8988T (cell line): ENCODE measurements at places on chromosomes 5 and 9.

GRCh38 chr5:157912621-157913325 lies 53.8 kb upstream of the CLINT1 start:
- DNase-seq, result no peak

GRCh38 chr5:152953788-152954483 lies 536.5 kb upstream of the GRIA1 start:
- DNase-seq, result no peak

DNA sequence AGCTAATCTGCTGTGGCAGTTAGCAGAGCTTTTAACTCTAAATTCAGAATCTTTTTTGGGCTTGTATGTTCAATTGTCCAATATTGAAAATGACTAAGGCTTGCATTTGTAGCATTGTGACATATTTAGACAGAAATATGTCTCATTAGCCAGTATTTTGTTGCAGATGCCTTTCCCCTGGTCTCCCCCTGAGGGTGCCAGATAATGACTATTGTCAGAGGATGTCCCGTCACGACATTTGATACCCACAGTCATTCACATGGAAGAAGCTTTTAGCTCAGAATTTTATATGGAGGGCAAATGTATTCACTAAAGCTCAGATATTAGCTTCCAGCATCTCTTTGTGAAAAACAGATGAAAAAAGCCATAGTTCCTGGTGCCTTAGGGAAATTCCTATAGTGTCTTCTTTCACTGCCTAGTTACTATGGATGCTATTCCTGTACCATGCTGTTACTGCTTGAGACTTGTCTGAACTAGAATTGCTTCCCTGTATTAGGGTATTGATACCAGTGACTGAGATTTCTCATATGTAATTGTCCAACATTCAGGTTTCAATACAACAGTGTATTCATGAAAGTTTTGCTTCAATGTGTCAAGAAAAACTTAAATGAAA lies 96.2 kb downstream of the CCDC192 start:
- no peak for DNase-seq

DNA sequence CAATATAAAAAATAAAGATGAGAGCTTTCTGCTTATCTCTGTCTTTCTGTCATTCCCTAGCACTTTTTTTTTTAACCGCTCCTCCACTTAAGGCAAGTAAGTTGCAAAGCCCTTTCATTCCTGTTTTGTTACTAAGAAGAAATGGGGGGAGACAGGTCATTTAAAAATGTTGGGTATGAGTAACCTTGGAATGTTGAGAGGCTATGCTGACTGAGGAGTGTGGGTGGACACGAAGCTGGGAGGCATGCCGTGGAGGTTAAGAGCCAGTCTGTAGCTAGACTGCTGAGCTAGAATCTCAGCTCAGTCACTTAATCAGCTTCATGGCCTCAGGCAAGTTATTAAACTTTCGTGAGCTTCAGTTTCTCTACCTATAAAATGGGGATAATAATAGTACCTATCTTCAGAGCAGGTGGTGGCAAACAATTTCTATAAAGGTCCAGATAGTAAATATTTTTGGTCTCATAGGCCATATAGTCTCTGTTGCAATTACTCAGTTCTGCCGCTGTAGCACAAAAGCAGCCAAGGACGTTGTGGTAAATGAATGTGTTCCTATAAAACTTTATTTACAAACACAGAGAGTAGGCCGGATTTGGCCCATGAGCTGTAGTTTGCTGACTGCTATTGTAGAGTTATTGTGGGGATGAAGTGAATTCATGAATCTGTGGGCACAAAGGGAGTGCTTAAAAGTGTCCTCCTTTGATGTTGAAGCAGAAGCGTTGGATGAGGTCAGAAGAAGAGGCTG lies 220.0 kb downstream of the GABBR2 start:
- DNase-seq, result peak; percentile 50

- no peak for DNase-seq
Observed at GRCh38 chr9:70040376-70040903, 3.2 kb upstream of the MAMDC2 start.

GRCh38 chr5:159294921-159295320 lies 31.8 kb downstream of the UBLCP1 start:
- no peak for DNase-seq

DNA sequence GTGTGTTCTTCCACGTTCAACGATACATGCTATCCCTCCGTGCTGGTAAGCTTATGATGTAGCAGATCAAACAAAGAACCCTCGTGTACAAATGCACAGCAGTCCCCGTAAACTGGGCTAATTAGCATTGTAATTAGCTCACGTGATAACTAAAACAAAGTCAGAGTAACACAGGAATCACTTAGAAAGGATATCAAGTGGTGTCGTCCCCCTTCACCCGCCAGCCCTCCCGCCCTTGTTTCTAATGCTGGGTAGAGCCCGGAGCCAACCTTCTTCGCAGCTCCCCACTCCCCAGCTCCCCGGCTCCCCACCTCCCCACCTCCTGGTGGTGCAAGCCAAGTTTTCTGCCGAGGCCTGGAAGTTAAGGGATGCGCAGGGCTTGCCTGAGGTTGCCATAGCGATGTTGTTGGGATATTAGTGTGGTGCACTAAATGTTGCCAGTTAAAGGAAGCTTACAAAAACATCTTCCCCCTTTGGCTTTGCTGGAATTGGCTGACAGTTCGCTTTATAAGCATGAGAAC lies 357.9 kb upstream of the CCNH start:
- no peak for DNase-seq

GRCh38 chr9:138080979-138081378 lies 203.4 kb downstream of the CACNA1B start:
- DNase-seq, result no peak

GRCh38 chr9:88782931-88783710 lies 208.1 kb upstream of the S1PR3 start:
- DNase-seq, result no peak

DNA sequence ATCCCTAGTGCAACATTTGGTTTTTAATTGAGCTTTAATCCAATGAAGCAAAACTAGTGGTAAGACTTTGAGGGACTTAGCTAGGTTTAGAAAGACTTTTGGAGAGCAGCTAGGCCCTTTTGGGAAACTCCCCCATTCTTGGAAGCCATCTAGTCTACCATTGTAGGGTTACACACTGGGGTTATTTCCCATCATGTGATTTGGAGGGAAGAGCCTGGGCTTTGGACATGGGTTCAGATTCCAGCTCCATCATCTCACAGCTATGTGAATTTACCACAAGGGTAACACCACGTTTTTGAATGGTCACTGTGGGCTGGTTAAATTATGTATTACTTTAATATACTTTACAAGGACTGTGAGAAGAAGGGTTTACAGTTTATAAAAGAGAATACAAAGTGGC lies 18.3 kb upstream of the TNFSF15 start:
- no peak for DNase-seq

- no peak for DNase-seq
Observed at GRCh38 chr5:156527611-156528010, 200.6 kb downstream of the SGCD start.

- no peak for DNase-seq
Observed at GRCh38 chr5:134446938-134447337, 35.3 kb upstream of the CDKN2AIPNL start.

- no peak for DNase-seq
Observed at GRCh38 chr5:148931453-148932057, 105.1 kb downstream of the ADRB2 start.

DNA sequence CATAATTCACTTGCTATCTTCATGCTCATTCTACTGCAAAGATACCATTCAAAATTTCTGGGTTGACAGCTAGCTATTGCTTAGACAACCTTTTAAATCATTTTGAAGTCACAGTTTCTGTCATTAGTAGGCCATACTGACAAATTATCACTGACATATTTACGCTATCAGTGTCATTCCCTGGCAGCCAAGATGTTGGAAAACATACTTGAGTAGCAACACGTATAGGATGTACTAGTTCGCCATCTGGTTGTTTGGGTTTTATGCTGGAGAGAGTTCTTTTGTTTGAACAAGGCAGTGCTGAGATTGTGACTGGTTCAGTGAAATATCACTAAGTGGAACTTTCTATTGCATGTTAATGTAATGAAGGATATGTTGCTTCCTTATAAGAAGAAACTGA lies 621.9 kb downstream of the DTWD2 start:
- no peak for DNase-seq

- DNase-seq, result no peak
Observed at GRCh38 chr9:4680750-4681149, 1.4 kb downstream of the CDC37L1 start.

DNA sequence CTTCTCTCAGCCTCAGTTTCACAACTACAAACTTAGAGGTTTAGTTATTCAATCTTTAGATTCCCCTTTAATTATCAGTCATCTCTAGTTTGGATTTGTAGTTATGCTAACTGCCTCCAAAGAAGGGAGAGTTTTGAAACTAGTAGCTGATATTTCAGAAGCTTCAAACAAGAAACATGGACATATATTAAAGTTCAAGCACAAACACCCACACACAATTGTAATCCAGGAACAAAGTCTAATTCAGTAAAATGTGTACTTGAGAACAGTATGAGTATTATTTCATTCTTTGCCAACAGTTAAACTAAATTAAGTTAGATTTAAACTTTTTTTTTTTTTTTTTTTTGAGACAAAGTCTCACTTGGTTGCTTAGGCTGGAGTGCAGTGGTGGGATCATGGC lies 71.2 kb upstream of the ABCA1 start:
- no peak for DNase-seq

- peak; percentile 46 for DNase-seq
Observed at GRCh38 chr9:38641985-38642864, 21.8 kb upstream of the ANKRD18A start.

GRCh38 chr5:104733063-104733669 lies 1170.6 kb upstream of the NUDT12 start:
- no peak for DNase-seq

- no peak for DNase-seq
Observed at GRCh38 chr5:119304439-119305211, 51.2 kb upstream of the TNFAIP8 start.

DNA sequence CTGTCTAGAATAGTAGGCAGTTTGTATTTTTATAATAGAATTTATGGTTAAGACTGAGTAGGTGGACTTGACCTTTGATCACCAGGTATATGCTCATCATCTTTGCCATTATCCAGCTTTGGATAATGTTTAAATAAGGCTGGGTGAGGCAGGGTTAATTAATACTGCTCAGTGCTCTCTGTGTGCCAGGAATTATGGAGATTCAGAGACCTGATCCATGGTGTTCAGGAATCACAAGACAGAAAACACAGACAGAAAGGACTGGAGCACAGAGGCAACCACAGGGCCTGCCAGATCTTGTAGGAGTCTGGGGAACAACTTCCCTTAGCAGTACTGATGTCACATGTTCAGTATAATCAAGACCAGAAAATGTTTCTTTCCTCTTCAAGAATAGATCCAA lies 186.3 kb upstream of the ADCY2 start:
- no peak for DNase-seq

GRCh38 chr5:9358961-9359685 lies 186.8 kb downstream of the SEMA5A start:
- no peak for DNase-seq

GRCh38 chr9:36946653-36947052 lies 87.4 kb downstream of the PAX5 start:
- no peak for DNase-seq

DNA sequence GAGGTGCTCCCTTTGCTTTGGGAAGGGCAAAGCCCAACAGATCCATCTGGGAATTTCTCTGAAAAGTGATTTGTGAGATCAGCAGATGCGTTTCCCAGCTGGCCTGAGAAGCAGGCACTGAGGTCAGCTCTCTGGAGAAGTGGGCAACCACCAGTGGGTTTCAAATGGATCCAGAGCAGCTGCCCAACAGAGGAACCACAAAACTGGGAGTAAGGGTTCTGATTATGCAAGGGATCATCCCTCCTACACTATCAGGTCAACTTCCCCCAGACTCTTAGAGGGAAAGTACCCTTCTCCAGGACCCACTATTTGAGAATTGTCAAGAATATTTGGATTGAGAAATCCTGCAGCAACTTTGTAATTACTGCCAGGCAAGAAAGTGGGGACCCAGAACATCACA lies 21.7 kb downstream of the CCL28 start:
- no peak for DNase-seq

GRCh38 chr5:135179308-135179980 lies 145.4 kb upstream of the PITX1 start:
- DNase-seq, result no peak

DNA sequence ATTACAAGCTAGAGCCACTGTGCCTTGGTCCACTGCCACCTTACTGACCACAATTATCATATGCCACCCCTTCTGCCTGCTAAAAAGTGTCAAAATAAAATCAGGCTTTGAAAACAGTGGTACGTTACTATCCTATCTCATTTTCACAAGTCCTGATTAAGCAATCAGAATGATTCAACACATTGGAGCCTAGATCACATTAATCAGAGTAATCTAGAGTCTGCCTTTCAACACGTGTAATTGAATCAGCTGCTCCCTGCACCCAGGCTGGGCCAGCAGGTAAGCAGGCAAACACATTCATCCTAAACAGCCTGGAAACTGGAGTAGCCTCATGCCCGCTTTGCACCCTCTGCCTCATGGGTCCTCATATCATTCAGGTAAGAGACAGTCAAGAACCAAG lies 186.2 kb downstream of the DCP2 start:
- no peak for DNase-seq

- DNase-seq, result no peak
Observed at GRCh38 chr5:175658299-175659145, 651 bp downstream of the HRH2 start.
